ENCODE measurements at places on chromosomes 12 and 14.

DNA sequence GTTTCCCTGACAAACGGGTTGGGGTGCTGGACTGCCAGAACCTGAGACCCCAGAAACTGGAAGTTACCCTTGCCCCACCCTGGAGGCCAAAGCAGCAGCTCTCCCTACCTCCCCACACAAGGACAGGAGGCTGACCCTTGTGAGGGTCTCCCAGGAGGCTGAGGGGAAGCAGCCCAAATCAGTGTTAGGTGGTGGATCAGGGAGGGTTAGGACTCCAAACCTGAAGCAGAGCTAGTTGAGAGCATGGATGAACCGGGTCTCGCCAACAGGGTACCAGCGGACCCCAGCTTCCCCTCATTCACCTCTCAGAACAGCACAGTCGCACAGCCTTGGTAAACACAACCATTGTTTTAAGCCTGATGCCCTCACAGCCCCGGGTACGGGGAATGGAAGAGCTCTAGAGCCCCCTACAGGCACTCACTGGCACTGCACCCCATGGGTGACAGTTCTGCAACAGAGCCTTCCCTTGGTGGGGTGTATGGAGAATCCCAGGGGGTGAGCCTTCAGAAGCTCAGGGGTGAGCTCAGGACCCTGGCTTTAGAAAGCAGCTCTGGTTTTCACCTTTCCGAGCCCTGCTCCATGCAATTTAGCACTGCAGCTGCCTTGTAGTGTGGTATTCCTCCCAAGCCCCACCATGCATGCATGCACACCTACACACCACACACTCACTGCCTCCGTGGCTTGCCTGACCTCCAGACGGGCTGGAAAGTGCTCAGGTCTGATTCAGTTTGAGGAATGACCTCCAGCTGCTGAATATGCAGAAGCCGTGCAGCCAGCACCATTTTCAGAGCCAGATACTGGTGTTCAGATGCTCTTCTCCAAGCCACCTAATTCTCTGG is 11.2 kb downstream of the ESRRB start:
- peak; percentile 36 for DNase-seq
- no peak overlapping the region for H3K4me3 ChIP-seq

DNA sequence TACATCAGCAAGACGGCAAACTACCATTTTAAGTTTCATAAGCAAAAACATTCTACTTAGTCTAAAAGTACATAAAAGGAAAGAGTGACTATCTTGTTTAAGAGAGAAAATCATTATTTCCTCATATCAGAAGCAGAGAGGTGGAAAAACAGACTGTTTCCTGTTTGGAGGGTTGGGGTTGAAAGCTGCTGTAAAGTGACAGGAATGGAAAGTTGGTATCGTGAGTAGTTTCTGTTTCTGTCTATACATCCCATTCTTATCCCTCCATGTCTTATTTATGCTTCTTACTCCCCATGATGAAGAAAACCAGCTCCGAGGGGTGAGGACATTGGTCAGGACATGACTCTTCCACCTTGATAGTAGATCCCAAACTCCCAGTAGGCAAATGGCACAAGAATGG is 216.5 kb downstream of the EGLN3 start:
- H3K36me3 ChIP-seq = no peaks in the 10 kb centered on the region
- no peaks in the 10 kb centered on the region for H3K27me3 ChIP-seq
- no peaks in the 10 kb centered on the region for H3K4me1 ChIP-seq
- no peak overlapping the region for H3K4me3 ChIP-seq

DNA sequence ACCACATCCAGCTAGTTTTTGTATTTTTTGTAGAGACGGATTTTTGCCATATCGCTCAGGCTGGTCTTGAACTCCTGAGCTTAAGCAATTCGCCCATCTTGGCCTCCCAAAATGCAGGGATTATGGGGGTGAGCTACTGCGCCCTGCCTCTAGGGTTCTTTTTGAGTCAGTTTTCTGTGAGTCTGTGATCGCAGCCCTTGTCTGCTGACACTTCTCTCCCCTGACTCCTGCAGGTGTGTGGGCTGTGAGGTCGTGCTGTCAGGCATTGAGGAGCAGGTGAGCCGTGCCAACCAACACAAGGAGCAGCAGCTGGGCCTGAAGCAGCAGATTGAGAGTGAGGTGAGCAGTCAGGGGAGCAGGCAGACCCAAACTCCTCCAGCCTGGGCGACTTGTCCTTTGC is 6.3 kb downstream of the COPS7A start:
- no peak for DNase-seq
- H3K4me1 ChIP-seq = peaks cover 5% of the 10 kb centered on the region
- peaks cover 47% of the 10 kb centered on the region for H3K36me3 ChIP-seq
- H3K27ac ChIP-seq = no peak overlapping the region
- no peaks in the 10 kb centered on the region for H3K27me3 ChIP-seq

GRCh38 chr14:101562659-101563351 is 1.5 kb downstream of the DIO3 start:
- H3K4me3 ChIP-seq = no peak overlapping the region
- peaks cover 5% of the 10 kb centered on the region for H3K4me1 ChIP-seq
- H3K27ac ChIP-seq = no peak overlapping the region
- DNase-seq = no peak

- H3K36me3 ChIP-seq = no peaks in the 10 kb centered on the region
- H3K4me1 ChIP-seq = no peaks in the 10 kb centered on the region
- peaks cover 10% of the 10 kb centered on the region for H3K27me3 ChIP-seq
- H3K27ac ChIP-seq = no peak overlapping the region
These were observed 14.1 kb upstream of the YBX3 start for GRCh38 chr12:10737249-10737648.

- H3K27ac ChIP-seq = peak overlapping the region; percentile 90
- H3K4me1 ChIP-seq = peaks cover 12% of the 10 kb centered on the region
- DNase-seq = no peak
These were observed 754 bp upstream of the BCL2L14 start for GRCh38 chr12:12069821-12070548.

- no peak overlapping the region for H3K27ac ChIP-seq
- H3K4me3 ChIP-seq = no peak overlapping the region
- no peaks in the 10 kb centered on the region for H3K4me1 ChIP-seq
- no peak for DNase-seq
- no peaks in the 10 kb centered on the region for H3K36me3 ChIP-seq
These were observed 102.7 kb downstream of the ANO4 start for GRCh38 chr12:100897240-100897639.

- no peak for DNase-seq
- no peak overlapping the region for H3K4me3 ChIP-seq
- no peaks in the 10 kb centered on the region for H3K27me3 ChIP-seq
- H3K27ac ChIP-seq = no peak overlapping the region
- H3K36me3 ChIP-seq = no peaks in the 10 kb centered on the region
These were observed 93.7 kb downstream of the SOX5 start for GRCh38 chr12:23855813-23856212.

GRCh38 chr14:22830443-22831010 is 840 bp downstream of the MRPL52 start:
- DNase-seq = no peak
- H3K27ac ChIP-seq = no peak overlapping the region
- peaks cover 18% of the 10 kb centered on the region for H3K36me3 ChIP-seq
- H3K27me3 ChIP-seq = no peaks in the 10 kb centered on the region

GRCh38 chr12:122866379-122866778 is 29.5 kb downstream of the VPS37B start:
- H3K4me3 ChIP-seq = no peak overlapping the region
- peaks cover 75% of the 10 kb centered on the region for H3K36me3 ChIP-seq
- no peak overlapping the region for H3K27ac ChIP-seq
- no peaks in the 10 kb centered on the region for H3K27me3 ChIP-seq

- no peaks in the 10 kb centered on the region for H3K36me3 ChIP-seq
- no peaks in the 10 kb centered on the region for H3K4me1 ChIP-seq
- no peaks in the 10 kb centered on the region for H3K27me3 ChIP-seq
- no peak overlapping the region for H3K27ac ChIP-seq
- DNase-seq = no peak
- H3K4me3 ChIP-seq = no peak overlapping the region
These were observed 89.2 kb upstream of the HSPB8 start for GRCh38 chr12:119089380-119090013.

DNA sequence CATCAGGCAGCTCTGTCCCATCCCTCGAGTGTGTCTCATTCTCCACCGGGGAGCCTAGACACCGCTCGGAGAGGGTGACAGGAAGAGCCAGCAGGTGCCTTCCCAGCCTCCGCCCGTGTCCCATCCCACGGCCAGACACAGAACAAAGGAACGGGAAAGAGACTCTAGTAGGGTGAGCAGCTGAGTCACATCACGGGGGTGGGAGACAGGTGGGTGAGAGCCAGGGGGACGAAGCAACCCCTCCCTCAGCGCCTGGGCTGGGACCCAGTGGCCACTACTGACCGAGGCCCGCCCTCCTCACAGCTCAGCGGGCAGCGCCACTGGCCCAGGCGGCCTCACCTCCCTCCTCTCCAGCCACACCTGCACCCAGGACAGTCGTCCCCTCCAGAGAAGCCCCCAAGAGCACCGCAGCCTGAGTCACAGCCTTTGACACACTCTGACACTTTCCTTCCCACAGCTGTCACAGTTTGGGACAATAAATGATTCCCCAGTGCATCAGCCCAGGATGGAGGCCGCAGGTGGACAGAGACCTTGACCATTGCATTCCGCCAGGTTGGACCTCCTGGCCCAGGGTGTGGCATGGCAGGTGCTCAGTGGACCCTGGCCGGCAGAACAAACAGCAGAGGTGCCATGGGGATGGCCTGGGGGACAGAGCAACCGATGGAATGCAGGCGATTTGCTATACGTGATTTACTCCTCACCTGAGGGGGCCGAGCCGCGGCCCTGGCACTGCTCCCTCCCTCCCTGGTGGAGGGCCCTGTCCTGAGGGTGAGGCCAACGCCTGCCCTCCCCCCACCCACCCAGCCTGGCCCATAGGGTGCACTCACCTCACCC is 45.4 kb upstream of the GALNT9 start:
- H3K27ac ChIP-seq = no peak overlapping the region
- no peak overlapping the region for H3K4me3 ChIP-seq
- H3K4me1 ChIP-seq = no peaks in the 10 kb centered on the region

All from large intestine (tissue), 12 donors.